ENCODE measurements at places on chromosomes 11 and 22.

DNA sequence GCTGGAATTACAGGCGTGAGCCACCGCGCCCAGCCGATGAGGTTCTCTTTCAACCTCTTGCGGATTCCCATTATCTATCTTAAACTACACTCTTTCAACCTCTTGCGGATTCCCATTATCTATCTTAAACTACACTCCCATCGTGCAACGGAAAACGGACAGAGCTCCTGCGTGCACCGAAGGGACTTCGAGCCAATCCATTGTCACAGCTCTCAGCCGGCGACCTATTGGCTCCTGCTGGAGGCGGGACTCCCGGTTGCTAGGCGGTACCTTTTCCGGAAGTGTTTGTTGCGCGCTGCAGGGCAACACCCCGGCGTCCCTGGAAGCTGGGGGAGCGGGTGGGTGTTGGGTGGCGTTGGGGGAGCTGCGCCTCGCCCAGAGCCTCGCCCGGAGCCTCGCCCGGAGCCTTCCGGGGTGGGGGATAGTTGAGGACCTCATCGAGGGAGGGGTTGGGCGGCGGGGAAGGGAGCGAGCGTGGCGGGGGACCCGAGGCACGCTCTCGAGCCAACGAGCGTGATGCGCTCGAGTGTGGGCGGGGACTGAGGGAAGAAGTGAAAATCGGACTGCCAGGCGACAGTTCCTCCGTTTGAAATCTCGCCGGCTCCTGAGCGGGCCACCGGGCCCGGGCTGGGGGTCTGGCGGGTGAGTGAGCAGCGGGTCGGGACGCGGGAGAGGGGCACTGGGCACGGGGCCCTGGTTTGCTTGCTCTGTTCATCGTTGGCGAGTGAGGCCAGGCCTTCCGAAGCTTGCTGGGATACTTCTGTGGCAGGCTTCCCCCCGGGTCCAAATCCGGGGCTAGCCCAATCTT is at the start of gene CEP164:
Gene CEP164, plus strand, starts transcription at position 288 of the 808 bp plus-strand sequence. CDS start 10,733 bp downstream, outside the sequence.
- DNase-seq, result peak; percentile 96

- no peak for DNase-seq
These were observed 2.6 kb downstream of the MARK2 start for GRCh38 chr11:63841554-63841953.

GRCh38 chr22:39661842-39662685 is 91.5 kb downstream of the CACNA1I start:
- peak; percentile 14 for DNase-seq

GRCh38 chr11:118287006-118287405 is 17.5 kb upstream of the CD3E start:
- no peak for DNase-seq

DNA sequence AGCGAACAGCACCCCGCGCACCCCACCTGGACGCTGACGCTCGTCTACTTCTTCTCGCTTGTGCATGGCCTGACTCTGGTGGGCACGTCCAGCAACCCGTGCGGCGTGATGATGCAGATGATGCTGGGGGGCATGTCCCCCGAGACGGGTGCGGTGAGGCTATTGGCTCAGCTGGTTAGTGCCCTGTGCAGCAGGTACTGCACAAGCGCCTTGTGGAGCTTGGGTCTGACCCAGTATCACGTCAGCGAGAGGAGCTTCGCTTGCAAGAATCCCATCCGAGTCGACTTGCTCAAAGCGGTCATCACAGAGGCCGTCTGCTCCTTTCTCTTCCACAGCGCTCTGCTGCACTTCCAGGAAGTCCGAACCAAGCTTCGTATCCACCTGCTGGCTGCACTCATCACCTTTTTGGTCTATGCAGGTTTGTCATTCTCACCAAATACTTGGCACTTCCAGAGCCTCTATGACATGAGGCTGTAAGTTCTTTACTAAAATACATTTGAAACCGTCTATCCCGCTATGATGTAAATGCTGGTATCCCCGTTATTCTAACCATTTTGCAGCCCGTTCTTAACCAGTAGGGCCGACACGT is 535 bp downstream of the AQP11 start:
- DNase-seq, result no peak

DNA sequence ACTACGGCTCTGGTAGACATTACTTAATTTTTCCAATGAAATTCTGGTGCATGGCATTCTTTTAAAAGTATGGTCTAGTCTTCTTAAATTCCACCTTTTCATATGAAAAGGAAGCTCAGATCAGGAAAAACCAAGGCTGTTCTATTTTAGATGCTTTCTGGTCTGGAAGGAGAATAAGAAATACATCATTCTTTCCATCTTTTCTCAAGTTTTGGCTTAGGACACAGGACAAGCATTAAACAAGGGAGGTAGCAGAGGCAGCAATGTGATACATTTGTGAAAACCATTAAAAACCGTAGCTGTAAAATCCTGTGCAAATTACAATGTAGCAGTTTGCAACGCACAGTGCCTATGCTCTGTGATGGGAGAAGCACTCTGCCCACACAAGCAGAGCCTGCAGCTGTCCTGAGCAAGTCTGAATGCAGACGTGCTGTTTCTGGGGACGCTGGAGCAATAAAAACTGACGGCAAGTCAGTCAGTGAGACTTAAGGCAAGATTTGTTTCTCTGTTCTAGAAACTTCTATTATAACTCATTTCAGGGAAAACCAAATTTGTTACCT is 23.7 kb downstream of the NAP1L4 start:
- DNase-seq, result no peak

DNA sequence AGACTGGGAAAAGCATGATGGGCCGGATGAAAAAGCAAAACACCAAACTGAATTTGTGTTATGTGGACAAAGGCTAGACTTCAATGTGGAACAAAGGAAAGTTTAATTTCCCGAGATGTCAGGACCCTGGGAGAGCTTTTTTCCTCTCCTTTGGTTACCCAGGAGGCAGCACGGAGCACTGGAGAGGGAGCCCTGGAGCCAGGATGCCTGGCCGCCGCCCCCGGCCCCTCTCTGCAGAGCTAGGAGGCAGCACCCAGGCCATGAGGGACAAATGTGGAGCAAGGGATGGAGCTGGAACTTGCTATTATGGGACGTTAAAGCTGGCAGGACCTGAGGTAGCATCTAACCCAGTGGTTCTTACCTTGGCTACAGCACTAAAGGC is 108.9 kb downstream of the MORC2 start:
- DNase-seq, result no peak

- DNase-seq, result peak; percentile 83
These were observed 24.0 kb upstream of the SYT8 start for GRCh38 chr11:1810761-1811160.

- DNase-seq, result no peak
These were observed 137.8 kb upstream of the BDNF start for GRCh38 chr11:27837895-27838563.

DNA sequence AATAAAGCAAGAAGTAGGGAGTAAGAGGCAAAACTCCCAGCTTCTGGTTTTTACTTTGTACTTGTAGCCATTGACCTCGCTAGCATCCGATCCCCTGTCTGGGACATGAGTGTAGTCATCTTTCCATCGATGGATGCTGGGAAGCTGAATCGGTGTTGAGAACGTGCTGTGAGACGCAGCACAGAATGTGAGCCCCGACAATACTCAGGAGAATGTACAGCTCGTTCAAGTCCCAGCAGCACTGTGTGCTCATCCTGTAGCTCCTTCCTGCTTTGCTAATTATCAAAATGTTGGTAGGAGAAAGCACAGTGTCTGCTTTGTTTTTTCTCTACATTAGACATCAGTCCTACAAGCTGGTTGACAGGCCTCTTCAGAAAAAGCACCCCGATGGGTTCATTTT is 56.6 kb downstream of the JAM3 start:
- no peak for DNase-seq

- no peak for DNase-seq
These were observed 904.2 kb upstream of the RAG2 start for GRCh38 chr11:37502202-37502601.

- no peak for DNase-seq
These were observed 2.3 kb downstream of the OR51G1 start for GRCh38 chr11:4921796-4922195.

DNA sequence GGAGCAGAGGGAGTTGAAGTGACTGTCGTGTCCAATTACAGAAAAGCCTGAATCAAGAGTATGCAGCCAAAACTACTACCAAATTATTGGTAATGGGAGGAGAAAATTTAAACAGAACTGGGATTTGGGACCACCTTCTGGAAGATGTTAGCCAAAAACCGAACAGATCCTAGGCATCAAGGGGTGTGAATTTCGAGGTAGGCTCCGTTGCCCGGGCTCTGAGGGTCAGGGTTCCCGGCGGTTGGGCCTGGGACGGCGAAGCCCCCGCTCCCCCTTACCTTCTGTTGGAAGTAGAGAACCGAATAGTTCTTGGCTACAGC is 313 bp downstream of the PRCP start:
- DNase-seq, result no peak

DNA sequence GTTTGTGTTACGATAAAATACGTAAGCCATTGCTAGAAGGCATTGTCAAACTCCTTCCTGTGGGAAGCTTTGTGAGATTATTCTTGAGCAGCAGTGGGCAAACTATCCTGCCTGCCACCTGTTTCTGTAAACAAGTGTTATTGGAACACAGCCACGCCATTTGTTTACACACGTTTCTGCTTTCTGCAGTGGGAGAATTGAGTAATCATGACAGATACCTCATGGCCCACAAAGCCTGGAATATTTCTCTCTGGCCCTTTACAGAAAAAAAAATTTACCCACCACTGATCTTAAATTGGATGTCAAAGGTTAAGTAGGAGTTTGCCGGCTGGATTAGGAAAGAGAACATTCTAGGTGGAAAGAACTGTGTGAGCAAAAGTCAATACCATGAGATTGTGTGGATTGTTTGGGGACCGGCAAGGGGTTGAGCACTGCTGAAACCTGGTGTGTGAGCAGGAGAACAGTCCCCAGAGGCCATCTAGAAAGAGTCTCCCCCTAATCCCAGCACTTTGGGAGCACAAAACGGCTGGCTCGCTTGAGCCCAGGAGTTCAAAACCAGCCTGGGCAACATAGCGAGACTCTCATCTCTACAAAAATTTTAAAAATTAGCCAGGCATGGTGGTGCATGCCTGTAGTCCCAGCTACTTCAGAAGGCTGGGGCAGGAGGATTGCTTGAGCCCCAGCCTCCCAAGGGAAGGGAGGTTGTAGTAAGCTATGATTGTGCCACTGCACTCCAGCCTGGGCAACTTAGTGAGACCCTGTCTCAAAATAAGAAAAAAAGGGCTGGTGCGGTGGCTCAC is 6.0 kb upstream of the PLA2G6 start:
- DNase-seq, result no peak

DNA sequence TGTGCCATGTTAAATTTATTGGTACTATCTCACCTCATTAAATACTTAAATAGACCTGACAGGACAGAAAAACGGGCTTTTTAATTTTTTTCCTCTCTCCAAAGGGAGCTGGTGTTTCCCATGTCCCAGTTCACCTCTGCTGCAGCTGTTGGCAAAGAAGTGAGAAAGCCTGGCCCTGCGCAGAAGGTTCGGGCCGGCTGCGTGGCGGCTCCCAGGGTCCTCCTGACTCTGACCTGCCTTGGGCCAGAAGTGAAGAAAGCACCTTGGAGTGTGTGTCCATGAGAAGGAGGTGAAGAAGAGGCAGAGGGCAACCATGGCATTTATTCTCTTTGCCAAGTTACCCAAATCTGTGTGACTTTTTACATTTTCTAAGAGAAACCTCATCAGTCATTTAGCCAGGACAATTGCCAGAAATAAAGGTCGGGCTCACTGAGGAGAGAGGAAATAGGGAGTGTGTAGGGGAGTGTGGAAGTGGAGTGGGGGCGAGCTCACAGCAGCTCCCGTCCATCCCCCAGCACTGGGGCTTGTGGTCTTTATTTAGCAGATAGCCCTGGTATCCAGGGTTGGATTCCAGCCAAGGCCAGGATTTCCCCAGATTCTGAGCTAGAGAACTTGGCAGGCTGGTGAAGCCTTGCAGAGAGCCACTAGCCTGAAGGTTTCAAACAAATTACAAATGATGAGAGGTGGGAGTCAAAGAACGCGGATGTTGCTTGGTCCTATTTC is 102.4 kb upstream of the CADM1 start:
- no peak for DNase-seq

DNA sequence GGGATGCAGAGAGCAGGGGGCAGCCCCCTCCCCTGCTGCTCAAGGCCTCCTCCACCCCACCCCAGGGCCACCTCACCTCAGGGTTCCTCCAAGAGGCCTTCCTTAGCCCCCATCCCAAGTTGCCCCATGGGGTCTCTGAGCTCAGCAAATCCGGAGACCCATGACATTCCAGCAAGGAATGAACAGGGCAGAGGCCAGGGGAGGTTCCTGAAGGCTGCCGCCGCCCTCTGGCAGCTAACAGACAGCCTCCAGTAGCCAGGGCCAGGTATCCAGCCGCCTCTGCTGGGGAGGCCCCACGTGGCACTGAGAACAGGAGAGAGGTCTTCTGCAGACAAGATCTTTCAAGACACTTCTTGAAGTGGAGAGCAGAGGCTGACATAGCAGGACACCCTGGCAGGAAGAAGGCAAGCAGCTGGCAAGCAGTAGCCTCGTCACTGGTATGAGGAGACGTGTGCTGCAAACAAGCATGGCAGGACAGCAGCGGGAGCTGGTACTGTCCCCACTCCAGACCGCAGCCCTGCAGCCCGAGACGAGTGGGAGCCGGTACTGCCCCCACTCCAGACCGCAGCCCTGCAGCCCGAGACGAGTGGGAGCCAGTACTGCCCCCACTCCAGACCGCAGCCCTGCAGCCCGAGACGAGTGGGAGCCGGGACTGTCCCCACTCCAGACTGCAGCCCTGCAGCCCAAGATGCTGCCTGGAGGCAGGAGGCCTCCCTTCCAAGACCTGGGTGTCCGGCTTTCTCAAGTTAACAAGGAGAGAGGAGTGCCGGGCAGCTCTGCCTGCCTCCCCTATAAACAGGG is 190.6 kb downstream of the IGLL1 start:
- DNase-seq, result no peak

- DNase-seq, result no peak
These were observed 1.8 kb downstream of the DEPDC7 start for GRCh38 chr11:33017478-33017877.

DNA sequence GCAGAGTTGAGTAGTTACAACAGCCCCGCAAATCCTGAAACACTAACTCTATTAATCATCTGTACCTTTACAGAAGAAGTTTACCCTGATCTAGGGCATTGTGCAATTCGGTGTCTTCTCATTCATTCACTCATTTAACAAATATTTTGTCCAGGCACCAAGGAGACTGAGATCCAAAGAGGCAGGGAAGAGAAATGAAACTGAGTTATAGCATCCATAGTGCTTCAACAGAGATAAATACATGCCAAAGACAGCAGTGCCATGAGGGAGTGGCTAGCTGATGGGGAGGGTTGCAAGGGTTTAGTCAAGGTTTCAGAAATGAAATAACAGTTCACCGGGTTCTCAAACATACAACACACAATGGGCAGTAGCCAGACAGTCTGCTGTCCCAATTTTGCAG is 40.2 kb upstream of the MTNR1B start:
- DNase-seq, result no peak

GRCh38 chr22:20319041-20319744 is 667 bp downstream of the DGCR6L start:
- peak; percentile 21 for DNase-seq

- no peak for DNase-seq
These were observed 110.0 kb downstream of the LDLRAD3 start for GRCh38 chr11:36053862-36054261.

- peak; percentile 18 for DNase-seq
These were observed 130.9 kb upstream of the VPREB1 start for GRCh38 chr22:22113701-22114100.

- peak; percentile 65 for DNase-seq
These were observed 35.1 kb downstream of the TRIOBP start for GRCh38 chr22:37731804-37732471.
